ENCODE measurements at places on chromosomes 3 and 15.

DNA sequence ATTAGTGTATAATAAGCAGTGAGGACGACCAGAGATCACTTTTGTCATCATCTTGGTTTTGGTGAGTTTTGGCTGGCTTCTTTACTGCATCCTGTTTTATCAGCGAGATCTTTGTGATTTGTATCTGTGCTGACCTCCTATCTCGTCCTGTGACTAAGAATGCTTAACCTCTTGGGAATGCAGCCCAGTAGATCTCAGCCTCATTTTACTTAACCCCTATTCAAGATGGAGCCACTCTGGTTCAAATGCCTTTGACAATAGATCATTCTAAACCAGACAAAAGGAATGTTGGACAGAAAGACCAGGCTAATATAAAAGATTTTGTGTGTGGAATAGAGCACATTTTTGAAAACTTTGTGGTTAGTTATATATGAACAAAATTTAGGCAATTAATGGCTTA lies 618.5 kb upstream of the BCHE start:
- no peak for DNase-seq

DNA sequence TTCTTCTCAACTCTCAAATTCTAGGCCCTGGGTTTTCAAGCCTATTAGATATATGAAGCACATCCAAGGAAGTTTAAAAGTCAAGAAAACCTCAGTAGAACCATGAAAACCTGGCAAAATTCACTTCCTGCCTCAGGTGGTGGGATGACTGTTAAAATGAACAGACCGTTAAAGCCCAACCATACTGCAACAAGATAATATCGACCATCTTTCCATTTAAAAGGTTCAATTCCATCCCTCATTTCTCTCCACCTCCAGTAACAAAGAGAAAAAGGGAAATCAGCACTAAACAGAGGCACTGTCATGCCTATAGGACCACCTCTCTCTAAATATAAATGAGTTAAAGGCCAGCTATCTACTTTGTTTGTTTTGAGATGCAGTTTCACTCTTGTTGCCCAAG lies 31.2 kb downstream of the EDC3 start:
- no peak for DNase-seq

DNA sequence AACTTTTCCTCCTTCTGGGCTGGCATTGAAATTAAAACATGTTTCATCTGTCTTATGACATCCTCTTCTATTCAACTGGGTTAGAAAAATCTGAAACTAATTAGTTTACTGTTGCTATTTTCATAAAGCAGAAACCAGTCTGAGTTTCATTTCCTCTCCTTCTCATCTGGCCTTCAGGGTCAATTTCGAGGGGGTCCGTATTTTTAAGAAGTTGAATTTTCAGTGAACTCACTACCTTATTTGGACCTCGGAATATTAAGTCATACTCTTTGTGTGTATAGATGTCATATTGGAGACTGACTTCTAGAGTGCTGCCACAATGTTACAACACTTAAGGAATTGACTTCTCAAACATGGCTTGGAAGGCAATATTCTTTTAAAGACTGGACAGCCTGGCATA lies 485.9 kb downstream of the SQOR start:
- DNase-seq: no peak

DNA sequence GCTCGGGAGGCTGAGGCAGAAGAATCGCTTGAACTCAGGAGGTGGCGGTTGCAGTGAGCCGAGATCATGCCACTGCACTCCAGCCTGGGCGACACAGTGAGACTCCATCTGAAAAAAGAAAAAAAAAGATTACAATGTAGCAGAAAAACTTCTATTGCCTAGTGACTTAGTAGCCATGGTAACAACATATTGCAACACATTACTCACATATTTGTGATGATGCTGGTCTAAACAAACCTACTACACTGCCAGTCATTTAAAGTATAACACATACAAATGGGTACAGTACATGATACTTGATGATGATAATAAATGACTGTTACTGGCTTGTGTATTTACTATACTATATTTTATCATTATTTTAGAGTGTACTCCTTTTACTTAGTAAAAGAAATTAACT lies 125.6 kb downstream of the PLOD2 start:
- DNase-seq: peak; percentile 78

GRCh38 chr3:146425341-146425740 lies 44.0 kb downstream of the PLSCR2 start:
- no peak for DNase-seq

GRCh38 chr3:60770532-60770931 lies 480.7 kb downstream of the FHIT start:
- no peak for DNase-seq

- DNase-seq: no peak
Observed at GRCh38 chr3:32886296-32886695, 65.1 kb upstream of the CCR4 start.
